ENCODE measurements at places on chromosomes 1 and 21. TPM values are rescaled to one million over a fixed set of nuclear protein-coding genes. Genes with fewer than 3 reads are reported as not detected.

DNA sequence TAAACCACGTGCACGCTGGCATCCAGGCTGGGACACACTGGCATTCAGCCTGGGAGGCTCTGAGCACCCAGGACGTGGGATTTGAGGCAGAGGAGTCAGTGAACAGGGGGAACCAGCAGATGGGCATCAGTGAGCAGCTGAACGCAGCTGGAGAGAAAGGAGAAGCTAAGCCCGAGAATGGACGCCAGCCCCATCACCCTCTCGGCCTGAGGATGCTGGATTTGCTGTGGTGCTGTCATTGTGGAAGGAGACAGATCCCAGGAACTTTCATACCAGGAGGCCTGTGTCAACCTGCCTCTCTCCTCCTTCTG lies 132.8 kb downstream of the PGBD5 start:
- DNase-seq, result no peak

- no peak for DNase-seq
Observed at GRCh38 chr1:65480684-65481405, 60.4 kb downstream of the LEPR start.

- DNase-seq, result no peak
Observed at GRCh38 chr21:42495027-42495426, 997 bp downstream of the RSPH1 start.

Gene ST6GALNAC3
- polyA plus RNA-seq, result 3.0 TPM

GRCh38 chr1:67677408-67677807 lies 7.6 kb upstream of the GADD45A start:
- DNase-seq, result no peak

- no peak for DNase-seq
Observed at GRCh38 chr1:159985473-159985872, 31.4 kb upstream of the SLAMF9 start.

Gene TSPAN1
- polyA plus RNA-seq, result 1.7 TPM

GRCh38 chr1:47752559-47752958 lies 244.6 kb downstream of the TRABD2B start:
- no peak for DNase-seq

- no peak for DNase-seq
Observed at GRCh38 chr21:45990741-45991605, 9.4 kb downstream of the COL6A1 start.

DNA sequence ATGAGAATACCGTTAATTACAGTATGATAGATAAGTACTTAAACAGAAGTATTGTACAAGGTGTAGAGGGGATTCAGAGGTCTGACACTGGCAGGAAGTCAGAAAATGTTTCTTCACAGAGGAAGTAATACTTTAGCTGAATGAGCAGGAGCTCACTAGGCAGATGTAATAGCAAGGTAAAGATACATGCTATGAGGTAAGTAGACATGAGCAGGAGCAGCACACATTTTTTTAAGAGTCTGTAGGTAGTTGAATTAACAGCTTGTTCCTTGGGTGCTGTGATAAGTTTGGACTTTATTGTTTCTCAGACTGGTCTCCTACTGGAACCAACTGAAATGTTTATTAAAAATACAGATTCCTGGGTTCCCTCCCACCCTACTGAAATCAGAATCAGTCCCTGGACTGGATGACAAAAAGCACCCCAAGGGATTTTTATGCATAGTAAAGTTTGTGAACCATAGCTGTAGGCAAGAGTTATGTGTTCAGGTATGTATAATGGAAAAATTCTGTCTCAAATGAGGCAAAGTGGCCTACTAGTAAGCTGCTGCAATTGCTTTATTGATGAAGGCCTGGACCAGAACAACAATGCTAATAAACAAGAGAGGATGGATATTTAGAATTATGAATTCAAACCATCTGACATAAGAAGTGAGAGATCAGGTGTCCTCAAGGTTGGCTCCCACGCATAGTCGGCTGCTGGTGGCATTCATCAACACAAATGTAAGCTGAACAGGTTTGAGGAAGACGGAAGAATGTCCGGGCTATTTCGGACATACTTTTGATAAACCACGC lies 902 bp downstream of the AP4B1 start:
- no peak for DNase-seq

- DNase-seq, result no peak
Observed at GRCh38 chr1:92973203-92973897, 12.1 kb upstream of the DIPK1A start.

Gene TMCC2
- 0.06 TPM for polyA plus RNA-seq

DNA sequence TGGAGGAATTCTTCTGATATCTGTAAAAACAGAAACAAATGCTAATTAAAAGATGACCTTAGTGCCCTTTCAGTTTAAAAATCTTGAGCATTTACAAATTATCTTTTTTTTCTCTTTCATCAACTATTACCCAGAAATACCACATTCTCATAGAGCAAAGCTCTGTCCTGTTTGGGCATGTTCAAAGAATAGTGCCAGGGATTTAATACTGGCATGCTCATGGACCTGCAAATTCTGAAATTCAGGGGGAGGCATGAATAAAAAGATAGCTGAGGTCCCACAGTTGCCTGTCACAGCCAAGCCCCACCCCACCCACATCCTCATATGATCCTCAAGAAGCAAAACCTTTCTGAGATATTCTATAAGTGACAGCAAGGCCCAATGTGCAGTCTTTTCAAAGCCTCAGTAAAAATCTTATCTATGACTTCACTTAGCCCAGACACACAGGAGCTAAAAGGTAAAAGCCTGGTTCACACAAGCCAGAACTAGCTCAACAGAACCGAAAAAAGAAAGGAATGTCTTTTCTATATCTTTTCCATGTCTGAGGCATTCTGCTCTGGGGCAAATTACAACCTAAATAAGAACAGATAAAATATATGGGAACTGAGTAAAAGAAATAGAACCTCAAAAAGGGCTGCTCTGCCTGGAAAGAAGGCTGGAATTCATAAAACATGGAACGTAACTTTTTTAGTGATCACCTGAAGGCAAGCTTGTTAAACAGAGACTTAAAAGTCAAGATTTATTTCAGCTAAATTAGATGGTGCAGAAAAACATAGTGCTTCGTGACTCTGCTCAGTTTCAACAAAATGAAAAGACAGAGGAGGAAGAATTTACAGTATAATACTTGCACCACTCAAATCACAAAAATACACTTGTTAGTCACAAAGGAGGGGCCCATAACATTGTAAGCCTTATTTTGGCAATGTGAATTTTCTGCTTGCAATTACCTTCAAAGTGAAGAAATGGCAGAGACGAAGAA lies 11.0 kb downstream of the WLS start:
- no peak for DNase-seq

DNA sequence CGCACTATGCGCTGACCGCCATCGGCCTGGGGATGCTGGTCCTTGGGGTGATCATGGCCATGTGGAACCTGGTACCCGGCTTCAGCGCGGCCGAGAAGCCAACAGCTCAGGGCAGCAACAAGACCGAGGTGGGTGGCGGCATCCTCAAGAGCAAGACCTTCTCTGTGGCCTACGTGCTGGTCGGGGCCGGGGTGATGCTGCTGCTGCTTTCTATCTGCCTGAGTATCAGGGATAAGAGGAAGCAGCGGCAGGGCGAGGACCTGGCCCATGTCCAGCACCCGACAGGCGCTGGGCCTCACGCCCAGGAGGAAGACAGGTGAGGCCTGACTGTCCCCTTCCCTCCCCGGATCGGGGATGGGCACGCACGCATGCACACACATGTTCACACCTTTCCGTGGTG lies 31.9 kb upstream of the FHAD1 start:
- DNase-seq, result no peak

Gene REN
- 0.15 TPM for polyA plus RNA-seq

DNA sequence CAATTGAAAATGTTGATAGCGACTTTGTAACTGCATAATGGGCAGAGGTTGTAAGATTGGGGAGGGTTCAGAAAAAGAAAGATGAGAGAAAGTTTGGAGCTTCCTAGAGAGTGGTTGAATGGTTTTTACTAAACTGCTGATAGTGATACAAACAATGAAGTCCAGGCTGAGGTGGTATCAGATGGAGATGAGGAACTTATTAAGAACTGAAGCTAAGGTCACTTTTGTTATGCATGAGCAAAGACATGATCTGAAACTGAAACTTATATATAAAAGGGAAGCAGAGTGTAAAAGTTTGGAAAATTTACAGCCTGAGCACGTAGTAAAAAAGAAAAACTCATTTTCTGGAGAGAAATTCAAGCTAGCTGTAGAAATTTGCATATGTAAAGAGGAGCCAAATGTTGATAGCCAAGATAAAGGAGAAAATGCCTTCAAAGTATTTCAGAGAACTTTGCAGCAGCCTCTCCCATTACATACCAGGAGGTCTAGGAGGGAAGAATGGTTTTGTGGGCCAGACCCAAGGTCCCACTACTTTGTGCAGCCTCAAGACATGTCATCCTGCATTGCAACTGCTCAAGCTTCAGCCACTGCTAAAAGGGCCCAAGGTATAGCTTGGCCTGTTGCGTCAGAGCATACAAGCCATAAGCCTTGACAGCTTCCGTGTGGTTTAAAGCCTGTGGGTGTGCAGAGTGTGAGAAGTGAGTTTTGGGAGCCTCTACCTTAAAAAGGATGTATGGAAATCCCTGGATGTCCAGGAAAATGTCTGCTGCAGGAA lies 843.9 kb downstream of the AMY1C start:
- DNase-seq, result no peak

Gene APCS
- polyA plus RNA-seq, result 5,859 TPM

GRCh38 chr1:201501144-201501543 lies 5.8 kb downstream of the CSRP1 start:
- no peak for DNase-seq

Gene CHODL
- 0.22 TPM for polyA plus RNA-seq

DNA sequence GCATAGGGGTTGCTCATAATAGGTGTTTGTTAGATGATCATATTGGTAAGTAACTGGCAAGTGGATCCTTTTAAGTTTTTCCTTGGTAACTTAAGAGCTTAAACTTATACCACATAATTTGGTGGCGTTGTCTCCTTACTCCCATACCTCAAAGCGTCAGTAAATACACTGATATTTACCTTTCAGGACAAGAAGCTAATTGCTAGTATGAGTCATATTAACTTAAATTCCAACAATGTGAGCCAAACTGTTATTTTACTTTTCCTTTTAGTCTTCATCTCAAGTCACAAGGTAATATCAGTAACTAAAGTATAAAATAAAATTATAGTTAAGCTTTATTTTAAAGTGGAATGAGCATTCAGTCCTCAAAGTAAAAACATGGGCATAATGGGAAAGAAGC lies 9.0 kb upstream of the SH3GLB1 start:
- DNase-seq, result no peak

DNA sequence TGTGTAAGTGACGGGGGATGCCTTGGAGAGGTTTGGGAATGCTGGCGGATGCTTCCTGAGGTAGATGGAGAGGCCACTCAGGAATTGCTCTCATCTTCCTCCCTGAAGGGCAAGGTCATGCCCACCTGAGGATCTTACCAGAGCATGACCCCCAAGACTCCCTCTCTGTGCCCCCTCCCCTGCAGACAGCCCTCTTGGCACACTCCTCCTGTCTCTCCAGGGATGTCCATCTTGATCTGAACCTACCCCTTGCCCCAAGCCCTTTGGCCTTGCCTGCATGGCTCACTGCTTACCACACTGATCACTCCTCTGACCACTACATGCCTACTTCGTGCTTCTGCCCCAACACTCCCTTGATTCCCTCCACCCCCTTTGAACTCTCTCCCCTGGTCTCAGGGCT lies 17.9 kb upstream of the MPL start:
- DNase-seq, result no peak

- DNase-seq, result no peak
Observed at GRCh38 chr1:3293563-3294080, 160.8 kb upstream of the ARHGEF16 start.

Gene GPR37L1
- polyA plus RNA-seq, result 0.02 TPM

- peak; percentile 54 for DNase-seq
Observed at GRCh38 chr1:117671781-117672501, 66.1 kb downstream of the TENT5C start.

Gene TPTE
- polyA plus RNA-seq, result not detected

DNA sequence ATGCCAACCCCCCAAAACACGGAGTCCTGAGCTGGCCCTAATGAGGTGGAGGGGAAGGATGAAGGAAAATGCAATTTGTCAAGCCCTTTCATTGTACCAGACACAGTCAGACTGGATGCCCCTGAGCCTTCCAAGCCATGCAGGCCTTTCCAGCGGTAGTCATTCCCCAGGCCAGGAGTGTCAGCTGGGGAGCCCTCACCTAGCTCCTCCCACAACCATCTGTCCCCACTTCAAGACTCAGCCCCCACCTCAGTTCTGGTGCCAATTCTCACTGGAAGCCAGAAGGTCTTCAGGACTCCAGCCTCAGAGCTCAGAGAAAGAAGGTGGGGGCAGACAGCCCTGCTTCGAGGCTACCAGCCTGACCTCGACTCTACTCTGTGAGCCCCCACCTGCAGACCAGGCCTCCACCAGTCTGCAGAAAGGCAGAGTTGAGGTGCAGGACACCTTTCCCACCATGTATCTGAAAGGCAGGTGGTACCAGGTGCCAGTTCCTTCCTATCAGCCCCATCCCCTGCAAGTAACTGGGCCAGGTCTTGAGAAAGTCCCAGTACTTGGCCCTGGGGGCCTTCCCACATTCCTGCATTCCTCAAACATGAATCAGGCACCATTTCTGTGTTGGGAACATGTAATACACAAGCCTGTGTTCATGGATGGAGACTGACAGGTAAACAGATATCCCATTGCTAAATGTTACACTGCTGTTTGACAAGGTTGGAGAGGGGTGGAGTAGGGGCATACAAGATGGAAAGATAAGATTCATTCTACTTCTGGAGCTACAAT lies 180.6 kb upstream of the EDN2 start:
- DNase-seq, result no peak

GRCh38 chr1:13664451-13664850 lies 35.5 kb upstream of the PRDM2 start:
- no peak for DNase-seq

Gene IL10
- 0.54 TPM for polyA plus RNA-seq

DNA sequence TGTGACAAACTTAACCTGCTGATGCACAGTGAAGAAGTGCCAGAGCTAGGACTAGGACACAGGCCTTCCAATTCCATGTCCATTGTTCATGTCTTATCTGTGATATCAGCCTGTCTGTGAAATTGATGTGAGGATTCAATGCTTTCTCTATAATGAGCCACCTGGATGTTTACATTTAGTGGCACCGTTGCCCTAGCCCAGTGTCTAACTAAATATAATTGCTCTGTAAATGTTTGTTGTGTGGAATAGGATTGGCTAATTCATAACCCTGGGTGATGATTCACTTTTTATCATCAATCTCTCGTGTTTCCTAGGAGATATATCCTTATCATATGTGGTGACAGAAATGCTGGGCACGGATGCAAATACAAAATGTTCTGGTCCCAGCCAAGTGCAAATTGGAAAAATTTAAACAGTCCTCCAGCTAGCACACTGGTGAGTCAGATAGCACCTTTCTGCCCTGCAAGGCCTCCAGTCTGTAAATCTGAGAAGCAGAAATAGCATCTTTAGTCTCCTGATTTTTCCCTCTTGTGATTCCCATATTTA lies 46.9 kb upstream of the GNG12 start:
- DNase-seq, result no peak

Gene C1QA
- polyA plus RNA-seq, result 243 TPM

- peak; percentile 94 for DNase-seq
Observed at GRCh38 chr1:54406339-54407153, at the start of gene SSBP3. SSBP3 (minus strand) TSS chr1:54406394.

DNA sequence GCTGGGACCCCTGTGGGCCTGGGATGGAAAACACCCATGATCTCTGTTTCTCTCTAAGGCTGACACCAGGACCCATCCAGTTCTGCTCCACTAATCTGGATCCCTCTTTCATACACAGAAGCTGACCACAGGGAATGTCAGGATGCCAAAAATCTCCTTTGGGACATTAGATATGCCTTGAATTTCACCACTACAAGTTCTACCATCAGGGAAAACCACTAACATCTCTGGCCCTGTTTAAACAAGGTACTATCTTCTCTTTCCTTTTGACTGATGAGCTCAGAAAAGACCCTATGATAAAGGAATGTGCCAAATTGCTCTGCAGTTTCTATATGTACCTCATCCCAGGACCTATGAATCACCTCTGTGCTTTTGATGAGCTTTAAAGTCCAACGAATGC lies 10.2 kb upstream of the PLXNA2 start:
- no peak for DNase-seq
